ENCODE measurements at places on chromosomes 2 and 18.

DNA sequence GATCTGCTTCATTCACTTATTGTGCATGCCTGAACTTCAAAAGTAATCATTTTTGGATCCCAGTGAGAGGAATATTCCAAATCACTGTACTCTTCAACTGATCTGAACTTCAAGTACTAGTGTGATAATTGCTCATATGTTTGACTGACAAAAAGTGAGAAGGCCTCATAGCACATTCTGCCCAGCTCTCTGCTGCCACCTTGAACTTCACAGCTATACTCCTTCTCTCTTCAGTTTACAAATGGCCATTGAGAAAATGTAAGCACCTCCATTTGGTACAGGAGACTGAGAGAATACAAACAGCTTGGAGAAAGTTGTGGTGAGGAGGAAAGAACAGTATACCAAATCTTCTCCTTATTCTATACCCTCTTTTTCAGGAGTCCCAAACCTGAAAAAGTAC lies 946.0 kb upstream of the CHAC2 start:
- no peak for DNase-seq

- no peak for DNase-seq
These were observed 27.7 kb downstream of the KLHL29 start for GRCh38 chr2:23412556-23413155.

DNA sequence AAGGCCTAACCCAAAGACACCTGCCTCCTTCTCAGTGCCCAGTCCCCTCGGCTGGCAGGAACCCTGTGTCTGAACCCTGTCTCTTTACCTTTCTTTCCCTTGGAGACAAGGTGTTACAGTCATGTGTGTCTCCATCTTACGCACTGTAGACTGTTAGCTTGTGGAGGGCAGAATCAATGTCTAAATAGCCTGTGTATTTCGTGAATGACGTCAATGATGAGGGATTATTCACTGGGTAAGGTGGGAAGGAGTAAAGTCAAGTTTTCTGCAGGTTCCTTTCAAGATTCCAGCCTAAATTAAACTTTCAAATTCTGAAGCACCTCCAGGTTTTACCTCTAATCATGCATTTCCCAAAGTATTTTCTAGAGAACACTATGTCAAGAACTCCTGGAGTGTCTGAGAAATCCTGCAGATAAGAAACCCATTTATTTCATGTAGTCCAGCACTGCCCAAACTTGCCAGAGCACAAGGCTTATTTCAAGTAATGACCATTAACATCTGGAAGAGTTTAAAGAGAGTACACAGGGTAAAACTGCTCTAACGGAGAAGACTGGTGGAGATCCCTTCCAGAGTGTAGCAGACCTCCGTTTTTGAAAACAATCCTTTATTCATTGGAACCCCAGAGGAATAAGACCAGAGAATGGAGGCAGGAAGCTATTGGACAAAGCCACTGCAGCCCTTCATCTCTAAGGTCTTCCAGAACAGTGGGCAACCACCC lies 72.8 kb downstream of the KCNF1 start:
- no peak for DNase-seq

- no peak for DNase-seq
These were observed 154.9 kb downstream of the CAPN13 start for GRCh38 chr2:30652271-30652915.

DNA sequence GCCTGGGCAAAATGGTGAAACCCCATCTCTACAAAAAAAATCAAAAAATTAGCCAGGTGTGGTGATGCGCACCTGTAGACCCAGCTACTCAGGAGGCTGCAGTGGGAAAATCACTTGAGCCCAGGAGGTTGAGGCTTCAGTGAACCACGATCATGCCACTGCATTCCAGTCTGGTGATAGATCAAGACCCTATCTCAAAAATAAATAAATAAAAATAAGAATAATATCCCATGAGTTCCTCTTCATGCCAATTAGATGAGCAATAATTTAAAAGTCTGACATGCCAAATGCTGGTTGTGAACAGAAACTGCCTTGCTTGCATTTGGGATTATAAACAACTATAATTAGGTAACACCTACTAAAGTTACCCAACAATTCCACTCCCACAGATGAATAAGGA lies 22.1 kb upstream of the ANKRD44 start:
- no peak for DNase-seq

DNA sequence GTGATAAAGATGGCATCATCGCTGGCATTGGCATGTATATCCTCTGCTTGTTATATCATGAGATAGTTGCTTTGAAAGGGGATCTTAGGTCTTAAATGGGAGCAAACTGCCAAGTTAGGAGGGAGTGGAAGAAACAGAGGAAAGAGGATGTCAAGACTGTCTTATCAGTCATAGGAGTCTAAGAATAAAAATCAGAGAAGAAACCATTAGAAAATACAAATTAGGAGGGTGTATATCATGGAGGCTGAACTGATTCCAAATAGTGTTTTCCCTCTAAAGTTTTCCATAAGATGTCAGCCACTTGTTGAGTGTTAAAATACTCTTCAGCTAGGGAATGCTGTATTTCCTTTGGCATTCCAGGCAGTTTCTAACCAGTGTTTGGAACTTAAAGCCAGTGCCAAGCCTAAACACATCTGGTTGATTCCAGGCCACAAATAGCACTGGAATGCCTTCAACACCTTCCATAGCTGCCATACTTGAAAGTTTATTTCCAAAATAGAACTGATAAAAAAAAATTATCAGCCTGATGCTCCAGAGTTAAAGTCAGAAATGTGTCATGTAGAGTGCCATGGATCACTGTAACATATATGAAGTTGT lies 129.4 kb downstream of the ZEB2 start:
- no peak for DNase-seq

- no peak for DNase-seq
These were observed 19.4 kb upstream of the HNRNPA3 start for GRCh38 chr2:177193240-177193639.

DNA sequence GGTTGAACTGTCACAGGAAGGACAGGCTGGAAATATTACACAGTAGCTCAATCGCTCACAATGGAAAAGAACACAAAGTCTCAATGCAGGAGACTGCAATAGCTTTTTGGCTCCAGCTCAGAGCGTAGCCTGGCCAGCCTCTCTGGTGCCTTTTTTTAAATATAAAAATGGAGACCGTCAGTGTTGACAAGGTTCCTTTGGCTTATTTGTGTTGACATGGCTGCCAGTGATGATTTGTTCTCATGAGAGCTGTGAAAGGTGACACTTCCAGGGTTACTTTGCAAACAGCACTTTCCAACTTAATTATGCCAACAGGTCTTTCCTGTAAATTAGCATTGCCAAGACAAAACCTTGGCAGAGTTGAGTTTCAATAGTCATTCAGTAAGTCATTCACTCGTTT lies 70.8 kb downstream of the KCNE4 start:
- DNase-seq = no peak

DNA sequence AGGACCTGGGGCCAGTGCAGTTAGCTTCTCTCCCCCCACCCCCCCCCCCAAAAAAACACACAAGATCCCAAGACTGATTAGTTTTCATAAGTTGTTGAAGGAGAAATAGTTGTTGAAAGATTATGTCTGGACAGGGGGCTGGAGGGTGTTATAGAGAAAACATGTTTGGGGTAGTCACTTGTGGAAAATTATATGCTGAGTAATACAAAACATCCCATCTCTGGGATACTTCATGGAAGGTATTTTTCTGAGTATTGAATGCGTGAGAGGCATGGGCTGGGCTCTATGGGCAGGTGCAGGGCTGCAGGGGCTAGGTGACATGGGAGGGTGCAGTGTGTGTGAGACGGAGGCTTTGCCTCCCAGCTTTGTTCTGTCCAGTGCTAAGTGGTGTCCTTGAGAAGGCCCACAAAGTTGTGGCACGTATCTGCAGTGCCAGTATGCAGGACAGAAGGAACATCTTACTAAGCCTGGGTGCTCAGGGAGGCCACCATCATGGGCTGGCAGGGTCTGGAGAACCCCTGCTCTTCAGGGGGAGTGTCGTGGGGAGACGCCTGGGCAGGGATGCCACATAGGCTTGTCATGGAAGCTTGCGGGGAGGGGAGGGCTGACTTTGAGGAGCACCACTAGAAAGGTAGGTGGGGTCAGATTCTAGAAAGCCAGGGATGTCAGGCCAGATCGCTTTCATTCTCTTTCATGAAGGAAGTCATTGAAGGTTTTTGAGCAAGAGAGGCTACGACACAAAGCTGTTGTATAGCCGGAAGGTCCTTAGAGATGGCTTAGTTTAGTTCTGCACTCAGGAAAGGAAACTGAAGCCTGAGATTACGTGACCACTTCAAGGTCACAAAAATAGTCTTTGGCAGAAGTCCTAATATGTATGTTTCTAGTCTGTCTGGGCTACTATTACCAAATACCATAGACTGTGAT lies 232.0 kb downstream of the LDLRAD4 start:
- DNase-seq = no peak

- DNase-seq = no peak
These were observed 42.1 kb upstream of the GLS start for GRCh38 chr2:190838492-190838910.

DNA sequence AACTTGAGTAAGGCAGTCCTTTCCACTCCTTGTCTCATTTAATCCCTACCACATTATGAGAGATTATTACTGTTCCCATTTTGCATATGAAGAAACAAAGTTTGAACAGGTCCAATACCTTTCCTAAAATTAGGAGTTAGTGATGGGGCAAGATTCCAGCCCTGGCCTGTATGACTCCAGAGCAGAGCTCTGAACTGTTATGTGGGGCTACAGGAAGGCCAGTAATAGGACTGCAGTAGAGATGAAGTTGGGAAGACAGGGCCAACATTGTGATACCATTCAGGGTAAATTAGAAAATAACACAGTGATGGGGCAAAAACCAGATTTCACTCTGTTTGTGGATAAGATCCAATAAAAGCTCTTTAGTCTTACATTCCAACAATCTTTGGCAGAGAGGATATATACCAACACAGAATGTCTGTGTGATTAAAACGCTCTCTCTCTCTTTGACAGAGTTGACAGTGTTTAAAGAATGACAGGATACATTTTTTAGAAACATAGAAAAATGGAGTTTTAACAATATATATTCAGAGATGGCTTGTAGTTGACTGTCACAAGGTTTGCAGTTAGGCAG lies 22.7 kb downstream of the KATNAL2 start:
- no peak for DNase-seq

GRCh38 chr18:35460736-35461161 lies 37.0 kb downstream of the INO80C start:
- no peak for DNase-seq

DNA sequence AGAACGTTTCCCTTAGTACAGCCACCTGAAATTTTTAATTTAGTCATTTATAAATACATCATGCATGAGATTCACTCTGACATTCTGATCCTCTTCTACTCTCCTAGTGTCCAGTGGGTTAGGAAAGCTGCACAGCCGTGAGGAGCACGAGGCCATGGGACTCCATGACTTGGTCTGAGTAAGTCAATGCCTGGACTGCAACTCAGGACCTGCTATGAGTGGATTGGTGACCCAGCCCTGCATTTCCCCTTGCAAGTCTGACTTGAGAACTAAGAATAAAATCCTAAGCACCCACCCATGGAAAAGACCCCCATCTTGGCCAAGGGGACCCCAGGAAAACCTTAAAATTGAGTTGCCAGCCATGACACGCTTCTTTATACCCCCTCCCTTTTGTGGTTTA lies 237.6 kb upstream of the HDAC4 start:
- DNase-seq = no peak

DNA sequence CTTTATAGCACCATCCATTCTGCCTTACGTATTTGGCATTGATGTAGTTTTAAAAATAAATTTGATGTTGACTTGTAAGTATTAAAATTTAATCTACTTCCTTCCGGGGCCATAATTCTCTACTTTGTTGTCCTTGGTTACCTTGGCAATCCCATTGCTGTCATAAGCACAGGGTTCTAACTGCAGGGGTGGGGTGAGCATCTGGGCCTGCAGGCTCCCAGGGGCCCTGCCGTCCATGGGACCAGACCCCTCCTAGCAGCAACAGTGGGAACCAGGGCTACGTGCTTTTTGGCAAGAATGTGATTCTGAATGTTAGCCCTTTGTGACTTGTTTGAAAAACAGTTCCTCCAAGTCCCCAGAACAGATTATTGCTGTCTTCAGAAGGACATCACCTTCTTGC lies 4.9 kb downstream of the ASAP2 start:
- no peak for DNase-seq

- DNase-seq = no peak
These were observed 554.7 kb downstream of the NUP35 start for GRCh38 chr2:183678908-183679307.

DNA sequence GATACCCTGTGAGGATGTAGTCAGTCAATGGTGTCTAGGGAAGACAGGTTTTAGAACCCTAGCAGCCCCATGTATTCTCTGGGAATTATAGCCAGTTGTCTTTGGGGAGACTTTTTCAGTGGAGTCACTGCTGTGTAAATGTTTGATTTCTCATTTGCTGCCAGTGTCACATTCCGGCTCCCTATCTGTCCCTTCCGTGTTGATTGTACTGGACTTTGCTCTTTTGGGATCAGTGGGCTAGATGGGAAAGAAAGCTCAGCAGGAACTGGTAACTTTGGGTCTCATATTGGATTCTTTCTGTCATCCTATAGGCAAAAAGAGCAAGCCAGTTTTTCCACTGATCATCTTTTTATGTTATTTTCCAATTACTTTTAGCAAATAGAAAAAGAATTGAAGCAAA lies 70.1 kb downstream of the GTF3C3 start:
- no peak for DNase-seq

DNA sequence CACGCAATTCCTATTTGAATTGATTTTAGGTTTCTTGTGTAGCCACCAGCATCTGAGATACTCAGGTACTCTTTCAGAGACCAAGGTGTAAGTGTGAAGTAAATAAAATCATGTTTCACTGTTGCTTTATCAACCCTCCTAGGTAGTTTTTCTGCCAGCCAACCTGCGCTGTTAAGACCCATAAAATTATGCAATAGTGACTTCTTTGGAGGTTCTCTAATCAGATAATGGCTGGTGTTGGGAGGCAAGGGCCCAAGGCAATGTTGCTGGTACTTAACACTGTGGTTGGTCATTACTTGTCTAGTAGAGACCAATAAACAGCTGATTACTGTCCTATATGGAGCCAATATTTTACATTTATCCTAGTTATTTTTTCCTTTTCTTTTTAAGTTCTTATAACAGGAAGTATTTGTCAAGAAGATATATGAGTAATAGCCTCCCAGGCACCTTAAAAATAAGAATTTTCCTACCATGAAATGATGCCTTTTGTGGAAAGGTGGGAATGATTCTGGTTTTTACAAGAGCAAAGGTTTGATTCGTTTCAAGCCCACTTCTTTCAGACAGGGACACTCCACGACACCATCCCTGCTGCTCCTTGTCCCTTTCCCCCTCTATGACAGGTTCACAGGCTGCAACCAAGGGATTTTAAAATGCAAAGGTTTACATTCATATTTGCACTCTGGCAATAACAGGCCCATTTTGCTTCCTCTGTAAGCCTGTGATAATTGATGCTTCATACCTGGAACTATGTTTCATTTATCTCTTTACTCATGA lies 259.3 kb downstream of the MEIS1 start:
- no peak for DNase-seq

GRCh38 chr2:141417246-141417797 lies 713.5 kb downstream of the LRP1B start:
- DNase-seq = no peak

DNA sequence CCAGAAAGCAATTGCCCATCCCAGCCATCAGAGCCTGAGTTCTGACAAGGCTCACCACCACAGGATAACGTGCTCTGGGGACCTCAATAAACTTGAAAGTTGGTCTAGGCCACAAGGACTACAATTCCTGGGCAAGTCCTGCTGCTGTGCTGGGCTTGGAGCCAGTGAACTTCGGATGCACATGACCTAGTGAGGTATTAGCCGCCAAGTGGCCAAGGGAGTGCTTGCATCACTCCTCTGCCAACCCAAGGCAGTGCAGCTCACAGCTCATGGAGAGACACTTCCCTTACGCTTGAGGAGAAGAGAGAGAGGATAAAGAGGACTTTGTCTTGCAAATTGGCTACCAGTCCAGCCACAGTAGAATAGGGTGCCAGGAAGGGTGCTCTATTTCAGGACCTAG lies 219.6 kb downstream of the MBD2 start:
- no peak for DNase-seq

GRCh38 chr18:4017480-4017879 lies 437.6 kb downstream of the DLGAP1 start:
- DNase-seq = no peak
